Hair follicle dermal papilla cell (primary cell): ENCODE measurements at places on chromosomes 5 and 9. TPM values are rescaled to one million over a fixed set of nuclear protein-coding genes. Genes with fewer than 3 reads are reported as not detected.

Gene SUSD3
- not detected in 2 replicates for total RNA-seq

Gene PRSS3
- total RNA-seq, result 0.61 TPM in 1 of 2 replicates, not detected in the other

Gene TMEFF1
- total RNA-seq, result 9.1 and 11.7 TPM in 2 replicates

Gene DIPK1B
- total RNA-seq, result 0.12 TPM in 1 of 2 replicates, not detected in the other

Gene SPATA31A1
- not detected in 2 replicates for total RNA-seq

Gene BAAT
- 0.12 TPM in 1 of 2 replicates, not detected in the other for total RNA-seq

Gene PHF24
- under 0.01 TPM in 2 replicates for total RNA-seq
